ENCODE measurements at places on chromosomes 3 and 15. TPM values are rescaled to one million over a fixed set of nuclear protein-coding genes. Genes with fewer than 3 reads are reported as not detected.

DNA sequence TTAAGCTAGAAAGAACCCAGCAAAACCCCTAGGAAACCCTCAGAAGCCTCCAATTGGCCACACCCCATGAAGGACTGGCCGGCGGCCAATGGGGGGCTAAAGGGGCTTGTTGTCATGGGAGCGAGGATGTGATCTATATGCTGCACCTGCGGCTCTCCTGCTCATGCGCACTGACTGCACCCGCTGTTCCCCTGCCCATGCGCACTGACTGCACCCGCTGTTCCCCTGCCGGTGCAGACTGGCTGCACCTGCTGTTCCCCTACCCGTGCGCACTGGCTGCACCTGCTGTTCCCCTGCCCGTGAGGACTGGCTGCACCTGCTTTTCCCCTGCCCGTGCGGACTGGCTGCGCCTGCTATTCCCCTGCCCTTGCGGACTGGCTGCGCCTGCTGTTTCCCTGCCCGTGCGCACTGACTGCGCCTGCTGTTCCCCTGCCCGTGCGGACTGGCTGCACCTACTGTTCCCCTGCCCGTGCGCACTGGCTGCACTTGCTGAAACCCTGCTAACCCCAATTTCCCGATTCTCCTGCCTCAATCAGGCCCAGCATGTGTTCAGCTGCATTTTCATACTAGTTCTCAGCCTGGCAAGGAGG, 16.8 kb upstream of the MCCC1 start:
- DNase-seq = peak; percentile 34

Gene SPINK8
- not detected for total RNA-seq

Gene CA12
- total RNA-seq = 0.74 TPM

DNA sequence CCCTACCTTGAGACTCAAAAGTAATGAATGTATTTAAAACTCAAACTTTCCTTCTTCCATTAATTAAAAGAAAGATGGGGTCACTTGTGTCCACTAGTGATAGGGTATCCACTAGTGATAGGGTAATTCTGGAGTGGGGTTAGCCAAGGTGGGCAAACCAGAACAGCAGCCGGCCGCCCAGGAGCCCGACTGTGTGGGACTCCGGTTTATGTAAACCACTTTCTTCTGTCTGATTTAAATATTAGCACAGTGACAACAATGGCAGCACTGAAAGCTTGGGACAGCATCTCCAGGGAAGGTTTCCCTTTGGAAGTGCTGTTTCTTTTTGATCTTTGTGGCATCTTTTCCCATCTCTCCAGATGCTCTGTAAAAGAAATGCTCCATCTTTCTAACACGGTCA, 722 bp downstream of the MYZAP start:
- no peak for DNase-seq

DNA sequence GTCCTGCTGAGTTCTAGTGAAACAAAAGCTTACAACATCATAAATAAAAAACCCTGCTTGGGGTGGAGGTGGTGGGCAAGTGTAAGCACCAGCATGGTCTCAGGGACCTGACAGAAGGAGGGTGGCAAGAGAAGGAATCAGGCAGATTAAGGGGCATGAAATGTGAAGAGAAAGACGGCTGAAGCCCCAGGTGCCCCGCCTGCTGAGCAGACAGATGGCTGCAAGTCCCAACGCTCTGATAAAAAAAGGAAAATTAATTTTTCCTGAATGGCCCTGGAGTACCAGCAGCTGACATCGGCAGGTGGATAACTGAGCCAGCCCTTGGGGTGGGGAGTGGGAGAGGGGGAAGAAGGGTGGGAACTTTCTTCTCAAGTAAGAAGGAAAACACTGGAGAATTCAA, 137.9 kb downstream of the XXYLT1 start:
- DNase-seq = no peak

- DNase-seq = no peak
Measured at GRCh38 chr3:104879919-104880318, 486.8 kb upstream of the ALCAM start.

- DNase-seq = no peak
Measured at GRCh38 chr3:27078246-27078913, 290.8 kb downstream of the NEK10 start.

- no peak for DNase-seq
Measured at GRCh38 chr3:76311941-76312340, 526.6 kb upstream of the ZNF717 start.

Gene TMA7
- 262 TPM for total RNA-seq

Gene P2RY1
- 11.5 TPM for total RNA-seq

Gene ISG20
- total RNA-seq = 3.6 TPM

GRCh38 chr15:25541228-25541627, 102.4 kb upstream of the UBE3A start:
- DNase-seq = no peak

Gene SLC22A13
- total RNA-seq = not detected

- no peak for DNase-seq
Measured at GRCh38 chr3:127328421-127328820, 40.6 kb upstream of the PRR20G start.

Gene RHCG
- total RNA-seq = not detected

Gene TMEM108
- 0.52 TPM for total RNA-seq

DNA sequence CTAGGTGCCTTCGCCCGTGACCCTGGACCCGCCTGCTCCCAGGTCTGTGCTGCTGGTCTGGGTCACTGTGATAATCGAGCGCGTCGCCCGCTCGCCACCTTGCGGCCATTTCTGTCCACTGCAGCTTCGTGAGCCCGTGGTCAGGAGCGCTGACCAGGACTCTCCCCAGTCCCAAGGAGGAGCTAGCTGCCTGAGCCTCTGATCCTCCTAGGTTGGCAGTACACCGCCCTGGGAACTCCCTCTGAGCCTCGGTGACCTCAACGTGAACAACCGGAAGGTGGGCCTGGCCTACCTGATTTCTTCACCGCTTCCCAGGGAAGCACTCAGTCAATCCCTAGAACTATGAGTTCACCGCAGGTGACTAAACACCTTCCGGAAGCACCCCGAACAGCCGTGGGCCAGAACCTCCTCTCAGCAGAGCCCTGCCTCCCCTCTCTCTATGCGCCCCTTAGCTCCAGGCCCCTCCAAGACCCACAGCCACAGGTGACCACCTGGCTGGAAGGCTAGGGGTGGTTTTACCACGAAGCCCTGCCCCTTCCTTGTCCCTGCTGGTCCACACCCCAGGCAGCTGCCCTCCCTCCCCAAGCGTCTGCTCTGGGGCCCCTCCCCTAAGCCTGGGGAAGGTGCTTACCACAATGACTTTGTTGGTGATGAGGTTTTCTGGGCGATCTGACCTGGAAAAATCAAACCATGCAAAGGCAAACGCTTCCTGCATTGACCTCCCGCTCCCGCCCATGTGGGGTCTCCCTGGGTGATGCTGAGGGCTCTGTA, 9.7 kb downstream of the PLA2G4D start:
- DNase-seq = peak; percentile 77

GRCh38 chr3:188176476-188176875, 22.5 kb downstream of the LPP start:
- DNase-seq = no peak
